CD4-positive, alpha-beta T cell treated with Interleukin-12 subunit alpha and Interleukin-12 subunit beta, for 1 hour (primary cell): ENCODE measurements at places on chromosomes 5 and 9.

DNA sequence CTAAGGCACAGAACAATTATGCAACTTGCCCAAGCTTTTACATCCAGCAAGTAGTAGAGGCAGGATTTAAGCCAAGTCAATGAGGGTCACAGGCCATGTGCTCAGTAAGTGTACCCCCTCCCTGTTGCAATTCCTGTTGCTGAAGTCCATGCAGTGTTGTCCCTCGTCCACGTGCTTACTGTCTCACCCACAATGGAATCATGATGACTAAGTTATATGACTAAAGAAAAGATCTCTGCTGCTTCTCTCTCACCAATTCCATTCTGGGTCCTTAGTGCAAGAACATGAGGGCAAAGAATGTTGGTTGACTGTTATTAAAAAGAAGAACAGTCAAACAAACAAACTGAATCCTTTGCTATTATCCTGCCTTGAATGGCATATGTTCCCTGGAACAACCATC, 233.6 kb upstream of the SLC24A2 start:
- no peak for DNase-seq

- no peak for DNase-seq
Observed at GRCh38 chr5:150317048-150318003, 14.6 kb upstream of the ARSI start.

GRCh38 chr9:87513161-87513560, 15.5 kb downstream of the DAPK1 start:
- DNase-seq: no peak

DNA sequence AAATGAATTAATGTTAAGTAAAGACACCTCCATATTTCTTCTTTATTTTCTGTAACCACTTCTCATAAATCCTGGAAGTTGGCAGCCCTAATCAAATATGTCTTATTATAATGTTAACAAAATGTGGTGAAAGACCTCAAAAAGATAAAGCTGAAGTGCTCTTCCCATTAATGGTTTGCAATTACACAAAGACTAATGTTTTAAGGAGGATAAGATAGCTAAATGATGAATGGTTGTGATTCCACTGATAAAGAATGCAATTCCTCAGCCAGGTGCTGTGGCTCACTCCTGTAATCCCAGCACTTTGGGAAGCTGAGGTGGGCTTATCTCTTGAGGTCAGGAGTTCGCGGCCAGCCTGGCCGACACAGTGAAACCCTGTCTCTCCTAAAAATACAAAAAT, 125.8 kb upstream of the SNX2 start:
- no peak for DNase-seq

DNA sequence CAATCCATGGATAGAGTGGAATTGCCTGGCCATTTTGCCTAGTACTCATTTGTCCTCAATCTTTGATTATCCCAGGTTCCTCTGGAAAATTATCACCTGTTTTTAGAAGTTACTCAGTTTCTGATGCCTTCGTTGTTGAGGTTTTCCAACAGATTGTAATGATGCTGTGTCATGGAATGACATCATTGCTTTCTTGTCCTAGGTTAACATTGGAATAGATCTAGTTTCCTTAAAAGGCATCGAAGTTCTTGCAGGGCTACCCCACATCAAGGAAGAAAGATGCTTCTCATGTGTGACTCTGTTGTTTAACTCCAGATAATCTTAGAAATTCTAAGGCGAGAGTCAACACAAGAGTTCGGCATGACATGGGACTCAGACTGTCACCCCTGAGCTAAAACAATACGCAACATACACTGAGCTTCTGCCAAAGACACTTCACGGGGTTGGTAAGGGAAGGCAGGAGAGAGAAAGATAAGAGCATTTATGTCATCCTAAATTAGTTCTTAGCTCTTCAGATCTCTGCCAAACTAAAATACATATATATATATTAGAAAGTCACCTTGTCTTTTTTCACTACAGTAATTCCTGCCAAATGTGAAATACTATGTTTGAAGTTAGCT, 293.2 kb upstream of the WWC1 start:
- DNase-seq: no peak
